ENCODE measurements at places on chromosomes 3 and 15. TPM values are rescaled to one million over a fixed set of nuclear protein-coding genes. Genes with fewer than 3 reads are reported as not detected.

The ALDH1A2 gene
- total RNA-seq, result 5.6 TPM

The CA12 gene
- 4.0 TPM for total RNA-seq

The UBAP1L gene
- total RNA-seq, result 0.90 TPM

The SPINK8 gene
- not detected for total RNA-seq

The FAM107A gene
- 5.4 TPM for total RNA-seq
